ENCODE measurements at places on chromosomes 6 and 20.

- no peak for DNase-seq
Measured at GRCh38 chr6:157170535-157170934, 152.8 kb downstream of the TMEM242 start.

DNA sequence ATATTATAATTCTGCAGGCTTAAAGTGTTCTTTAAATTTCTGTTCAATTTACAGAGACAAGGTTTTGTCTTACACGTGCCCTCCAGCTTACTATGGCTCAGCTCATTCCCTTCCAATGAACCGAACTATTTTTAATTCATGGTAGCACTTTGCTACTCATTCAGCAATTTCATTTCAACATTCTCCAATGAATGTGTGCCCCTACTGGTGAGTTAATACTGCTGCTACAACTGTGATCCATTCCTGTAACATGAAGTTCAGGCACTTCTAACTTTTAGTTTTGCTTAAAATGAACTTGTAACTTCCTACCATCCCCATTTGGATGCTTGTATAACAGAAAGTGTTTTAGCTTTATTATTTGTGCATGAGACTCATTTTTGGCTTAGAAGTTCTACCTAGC, 99.7 kb downstream of the F13A1 start:
- DNase-seq: no peak

- DNase-seq: no peak
Measured at GRCh38 chr20:259981-260380, 2.5 kb downstream of the DEFB132 start.

DNA sequence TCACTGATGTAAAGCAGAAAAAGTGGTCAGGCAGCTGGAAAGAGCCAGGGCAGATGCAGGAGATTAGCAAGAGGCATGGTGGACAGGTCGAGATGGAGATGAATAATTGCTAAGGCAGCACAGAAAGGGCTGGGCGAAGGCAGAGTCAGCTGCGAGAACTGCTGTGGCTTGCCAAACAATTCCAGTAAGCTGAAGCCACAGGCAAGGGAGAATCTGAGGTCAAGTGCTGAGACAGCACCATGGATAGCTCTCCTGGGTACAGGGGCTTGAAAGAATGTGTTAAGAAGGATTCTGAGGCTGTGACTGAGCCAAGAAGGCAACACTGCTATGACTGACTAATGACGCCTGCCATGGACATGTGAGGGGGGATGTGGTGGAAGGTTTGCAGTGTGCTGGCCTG, 220.8 kb upstream of the FOXA2 start:
- no peak for DNase-seq

DNA sequence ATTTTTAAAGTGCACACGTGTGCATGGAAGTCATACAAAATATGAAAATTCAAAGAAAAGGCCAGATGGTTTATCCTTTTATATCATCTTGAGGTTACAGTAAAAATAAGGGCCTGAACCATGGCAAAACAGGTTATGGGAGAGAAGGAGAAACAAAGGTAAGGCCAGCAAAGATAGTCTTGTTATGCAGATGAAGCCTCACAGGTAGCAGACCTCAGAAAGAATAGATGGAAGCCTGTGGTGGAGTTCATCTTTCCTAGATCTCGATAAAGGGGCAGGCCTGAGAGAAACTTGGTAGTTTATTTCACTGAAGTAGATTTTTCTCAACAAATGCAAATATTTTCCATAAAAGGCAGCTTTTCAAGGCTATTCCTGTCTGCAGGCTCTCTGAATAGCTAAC, 693.8 kb downstream of the KHDRBS2 start:
- no peak for DNase-seq

DNA sequence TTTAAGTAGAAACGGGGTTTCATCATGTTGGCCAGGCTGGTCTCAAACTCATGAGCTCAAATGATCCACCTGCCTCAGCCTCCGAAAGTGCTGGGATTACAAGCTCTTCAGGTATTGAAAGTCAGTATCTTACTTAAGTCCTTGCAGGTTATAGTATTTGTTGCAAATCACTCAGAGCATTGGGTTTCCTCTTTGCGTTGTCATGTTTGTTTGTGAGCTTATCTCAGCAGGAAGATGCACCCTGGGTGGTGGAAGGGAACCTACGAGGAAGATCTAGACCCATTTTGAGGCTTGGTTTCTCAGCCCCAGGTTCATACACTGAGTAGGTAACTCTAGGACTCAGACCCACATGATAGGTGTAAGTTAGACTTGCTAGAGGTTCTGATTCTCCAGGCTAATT, 18.6 kb downstream of the MYH7B start:
- no peak for DNase-seq

GRCh38 chr6:13117570-13117969, 210.8 kb downstream of the TBC1D7 start:
- no peak for DNase-seq

- DNase-seq: no peak
Measured at GRCh38 chr20:6819599-6819998, 52.1 kb downstream of the BMP2 start.

- no peak for DNase-seq
Measured at GRCh38 chr6:161010418-161010817, 18.8 kb downstream of the MAP3K4 start.

DNA sequence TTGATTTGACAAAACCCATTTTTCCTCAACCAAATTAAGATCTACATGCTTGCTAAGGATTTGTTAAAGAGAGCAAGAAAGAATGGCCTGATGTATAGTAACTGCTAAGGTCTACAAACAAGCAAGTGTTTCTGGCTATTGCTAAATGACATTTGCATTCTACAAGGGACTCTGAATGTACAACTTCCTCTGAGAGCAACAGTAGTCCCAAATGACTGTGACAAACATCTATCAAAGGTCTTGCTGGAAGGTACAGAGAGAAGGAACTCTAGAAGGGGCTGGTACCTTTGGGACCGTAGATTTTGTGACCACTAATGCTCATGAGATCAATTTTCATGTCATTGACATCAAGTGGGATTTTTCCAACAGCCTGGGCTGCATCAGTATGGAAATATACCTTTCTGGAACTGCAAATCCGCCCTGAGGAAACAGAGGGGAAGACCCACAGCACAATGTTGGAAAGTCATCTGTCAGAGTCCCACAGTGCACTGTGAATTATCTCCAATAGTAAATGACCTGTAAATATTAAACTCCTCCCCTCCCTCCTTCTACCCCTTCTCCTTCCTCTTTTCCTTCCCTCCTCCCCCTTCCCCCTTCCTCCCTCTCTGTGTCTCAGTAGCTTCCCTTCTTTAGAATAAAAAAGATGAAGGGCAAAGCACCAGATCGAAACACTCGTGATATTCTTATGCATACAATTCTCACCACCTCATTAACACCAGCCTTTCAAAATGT, 15.9 kb upstream of the CPNE1 start:
- no peak for DNase-seq

DNA sequence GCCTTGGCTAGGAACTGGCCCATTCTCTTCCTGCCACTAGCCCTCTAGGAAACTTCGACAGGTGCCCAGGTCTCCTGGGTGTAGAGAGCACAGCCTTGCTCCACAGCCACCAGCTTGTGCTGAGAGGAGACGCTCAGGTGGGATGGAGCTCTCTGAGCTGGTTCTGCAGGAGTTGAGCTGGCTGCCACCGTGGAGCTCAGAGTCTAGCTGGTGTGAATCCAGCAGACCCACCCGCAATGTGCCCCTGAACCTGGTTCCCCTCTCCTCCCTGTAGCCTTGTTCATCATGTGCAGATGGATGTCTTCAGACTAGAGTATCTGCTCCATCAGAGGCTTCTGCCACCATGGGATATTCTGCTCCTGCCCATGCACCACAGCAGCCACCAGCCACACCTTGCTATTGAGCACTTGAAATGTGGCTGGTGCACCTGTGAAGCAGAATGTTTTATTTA, 222.5 kb downstream of the SYNDIG1 start:
- no peak for DNase-seq

DNA sequence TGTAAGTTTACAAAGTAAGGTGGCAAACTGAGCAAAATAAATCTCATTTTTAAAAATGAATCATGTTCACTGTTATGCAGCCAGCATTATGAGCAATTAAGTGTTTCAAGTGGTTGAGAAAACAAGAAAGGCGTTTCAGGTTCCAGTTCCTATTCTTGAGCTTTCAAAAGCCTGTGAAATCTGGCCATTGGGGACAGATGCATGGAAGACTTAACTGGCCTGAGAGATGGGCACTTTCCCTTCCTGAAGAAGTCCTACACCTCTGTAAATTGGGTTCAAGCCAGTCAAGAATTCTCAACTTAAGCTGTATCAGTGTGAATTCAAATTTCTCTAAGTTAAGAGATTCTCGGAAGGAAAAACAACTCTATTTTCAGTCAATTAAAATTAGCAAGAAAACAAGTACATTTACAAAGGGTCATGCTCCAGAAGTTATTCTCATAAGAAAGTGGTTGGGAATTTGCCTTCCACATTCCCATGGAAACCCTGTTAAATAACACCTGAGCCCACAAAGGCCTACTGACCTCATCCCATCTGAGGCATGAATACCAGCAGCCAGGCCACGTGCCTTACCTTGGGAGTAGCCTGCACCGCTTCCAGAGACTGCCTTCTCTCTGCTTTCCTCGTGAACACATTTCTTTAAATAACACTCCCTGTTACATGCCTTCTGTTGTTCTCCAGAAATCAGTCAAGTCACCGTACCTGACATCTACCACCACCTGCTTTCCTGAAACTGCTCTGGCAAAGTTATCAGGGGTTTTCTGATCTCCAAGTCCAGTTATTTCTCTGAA, 19.4 kb downstream of the MAP3K5 start:
- no peak for DNase-seq

DNA sequence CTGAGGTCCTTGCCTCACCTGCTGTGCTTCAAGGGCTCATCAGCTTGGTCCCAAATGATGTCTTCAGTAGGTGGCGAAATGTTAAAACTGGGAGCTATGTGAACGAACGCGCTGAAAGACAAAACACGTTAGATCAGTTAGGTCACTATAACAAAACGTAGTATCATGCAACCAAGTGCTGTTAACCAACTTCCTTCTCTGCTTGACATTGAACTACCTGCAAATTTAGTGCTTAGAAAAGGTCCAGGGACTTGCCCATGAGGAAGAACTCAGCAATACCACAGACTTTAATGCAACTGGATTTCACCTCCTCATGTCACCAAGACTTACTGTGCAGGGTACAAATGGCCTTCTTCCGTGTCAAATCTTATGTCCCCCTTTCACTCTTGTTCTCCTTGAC, 24.8 kb downstream of the BACH2 start:
- DNase-seq: no peak
